SJCRH30 (cell line): ENCODE measurements at places on chromosomes 7 and 10. TPM values are rescaled to one million over a fixed set of nuclear protein-coding genes. Genes with fewer than 3 reads are reported as not detected.

The NME8 gene
- not detected in 2 replicates for total RNA-seq

GRCh38 chr7:45028138-45028919 is 28.3 kb downstream of the CCM2 start:
- H3K27ac ChIP-seq, result no peak overlapping the region
- peaks cover 12% of the 10 kb centered on the region for H3K4me1 ChIP-seq
- H3K4me3 ChIP-seq, result no peak overlapping the region
- peaks cover 6% of the 10 kb centered on the region; the same call in 1 of the 2 replicates for H3K36me3 ChIP-seq
- DNase-seq, result no peak
- H3K27me3 ChIP-seq, result no peaks in the 10 kb centered on the region

The RNF133 gene
- total RNA-seq, result not detected in 2 replicates

GRCh38 chr7:139915268-139915863 is 86.3 kb downstream of the TBXAS1 start:
- peaks cover 7% of the 10 kb centered on the region; the same call in 1 of the 2 replicates for H3K4me1 ChIP-seq
- DNase-seq, result no peak
- no peaks in the 10 kb centered on the region; the same call in 1 of the 2 replicates for H3K27me3 ChIP-seq
- H3K4me3 ChIP-seq, result no peak overlapping the region
- no peaks in the 10 kb centered on the region for H3K36me3 ChIP-seq

GRCh38 chr7:90459888-90460287 is 9.6 kb upstream of the PTTG1IP2 start:
- no peak for DNase-seq
- no peak overlapping the region for H3K4me3 ChIP-seq
- H3K27me3 ChIP-seq, result no peaks in the 10 kb centered on the region
- no peaks in the 10 kb centered on the region for H3K36me3 ChIP-seq
- H3K4me1 ChIP-seq, result peaks cover 10% of the 10 kb centered on the region
